ENCODE measurements at places on chromosomes 12 and 14.

- DNase-seq = no peak
These were observed 14.2 kb downstream of the SEL1L start for GRCh38 chr14:81519200-81520011.

- DNase-seq = no peak
These were observed 6.1 kb downstream of the KMT2D start for GRCh38 chr12:49054524-49054923.

DNA sequence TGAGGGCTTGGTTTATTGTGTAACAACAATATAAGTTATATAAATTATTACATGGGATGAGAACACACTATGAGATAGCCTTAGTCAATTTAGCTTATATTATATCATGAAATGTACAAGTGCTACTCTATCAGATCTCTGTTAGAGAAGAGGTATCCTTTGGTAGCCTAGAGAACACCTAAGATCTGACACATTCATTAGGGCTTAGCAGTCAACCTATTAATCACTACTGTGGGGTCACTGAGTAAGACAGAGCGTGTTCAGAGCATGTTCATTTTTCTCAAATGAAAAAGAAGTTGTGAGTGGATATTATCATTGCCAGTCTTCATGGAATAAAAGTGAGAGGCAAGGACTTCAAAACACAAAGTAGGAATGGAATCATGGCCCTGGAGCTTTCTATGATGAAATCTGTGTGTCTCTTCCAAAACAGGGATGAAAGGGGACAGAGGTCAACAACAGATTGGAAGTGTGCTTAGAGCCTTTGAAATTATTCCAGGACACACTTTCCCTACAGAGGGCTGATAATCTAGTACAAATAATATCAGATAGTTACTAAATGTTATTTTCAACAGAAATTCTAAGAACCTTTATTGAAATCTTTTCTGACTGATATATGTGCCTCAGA lies 114.3 kb downstream of the SLC16A7 start:
- DNase-seq = no peak

- no peak for DNase-seq
These were observed 4.6 kb downstream of the ZNF384 start for GRCh38 chr12:6684609-6685008.

DNA sequence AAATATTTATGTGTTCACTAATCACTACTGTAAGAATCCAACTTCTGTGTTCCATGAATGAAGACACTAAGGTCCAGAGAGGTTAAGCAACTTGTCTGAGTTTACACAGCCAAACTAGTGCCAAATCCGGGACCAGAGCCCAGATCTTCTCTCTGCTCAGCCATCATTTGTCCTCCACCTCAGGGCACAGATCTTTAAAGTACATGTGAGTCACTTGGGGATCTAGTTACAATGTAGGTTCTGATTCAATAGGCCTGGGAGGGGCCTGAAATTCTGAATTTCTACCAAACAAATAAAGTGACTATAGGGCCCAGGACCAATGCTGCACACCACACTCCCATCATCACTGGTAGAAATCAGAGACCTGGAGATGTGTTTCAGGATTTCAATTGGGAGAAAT lies 162.9 kb downstream of the GXYLT1 start:
- no peak for DNase-seq

DNA sequence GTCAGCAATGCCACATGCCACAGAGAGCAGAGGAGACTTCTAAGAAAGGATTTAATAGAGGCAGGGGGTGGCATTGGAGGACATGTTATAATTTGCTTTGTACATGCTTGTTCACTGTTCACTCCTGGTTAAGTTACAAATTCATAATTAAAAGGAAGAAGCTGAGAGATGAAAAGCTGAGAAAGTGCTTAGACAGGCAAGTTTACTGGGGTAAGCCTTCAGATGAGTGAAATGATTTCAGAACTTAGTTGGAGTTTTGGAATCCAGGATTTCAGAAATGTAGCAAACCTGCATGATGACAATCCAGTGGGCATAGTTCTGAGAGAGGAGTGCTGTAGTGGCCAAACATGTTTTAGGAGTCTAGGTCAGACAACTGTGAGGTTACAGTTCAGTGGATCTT lies 67.3 kb upstream of the FBXO33 start:
- no peak for DNase-seq

DNA sequence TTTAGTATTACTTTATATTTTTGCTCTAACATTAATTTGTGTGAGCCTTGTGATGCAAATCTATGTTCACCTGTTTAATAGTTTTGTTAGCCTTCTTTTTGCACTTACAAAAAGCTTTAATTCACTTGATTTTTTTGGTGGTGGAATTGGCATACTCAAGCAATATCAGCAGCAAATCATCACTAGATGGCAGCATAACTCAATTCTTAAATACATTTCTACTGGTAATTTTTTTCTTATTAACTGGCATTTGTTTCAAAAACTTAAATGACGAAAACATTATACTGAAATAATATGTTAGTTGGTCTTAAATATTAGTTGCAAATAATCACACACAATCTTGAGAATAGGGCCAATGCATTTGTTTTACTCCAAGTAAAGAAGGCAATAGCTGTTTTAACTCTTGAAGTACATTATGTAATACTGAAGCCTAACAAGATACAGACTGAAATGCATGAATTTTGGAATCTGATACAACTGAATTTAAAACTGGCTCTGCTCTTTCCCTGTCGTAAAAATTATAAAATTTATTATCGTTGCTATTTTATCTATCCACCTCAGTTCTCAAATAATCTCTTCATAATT lies 151.5 kb downstream of the ATXN7L3B start:
- peak; percentile 2 for DNase-seq

DNA sequence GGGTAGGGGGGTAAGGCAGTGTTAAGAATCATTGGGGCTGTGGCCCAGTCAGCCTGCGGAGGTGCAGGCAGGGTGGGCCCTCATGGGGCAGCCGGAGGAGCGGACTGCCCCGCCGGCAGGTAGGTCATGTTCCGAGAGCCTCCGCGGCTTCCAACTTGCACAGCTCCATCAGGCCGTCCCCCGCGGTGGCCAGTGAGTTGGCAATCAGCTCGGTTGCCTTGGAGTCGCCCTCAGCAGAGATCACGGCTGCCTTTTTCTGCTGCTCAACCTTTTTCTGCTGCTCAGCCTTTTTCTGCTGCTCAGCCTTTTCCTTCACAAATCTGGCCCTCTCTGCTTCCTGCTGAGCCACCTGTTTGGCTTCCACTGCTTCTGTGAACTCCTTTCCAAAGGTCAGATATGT lies 41.1 kb upstream of the CSRNP2 start:
- no peak for DNase-seq

- DNase-seq = peak; percentile 28
These were observed 167.5 kb downstream of the PPM1H start for GRCh38 chr12:62767496-62767895.

GRCh38 chr12:80936642-80937390 lies 918 bp downstream of the LIN7A start:
- DNase-seq = peak; percentile 23

DNA sequence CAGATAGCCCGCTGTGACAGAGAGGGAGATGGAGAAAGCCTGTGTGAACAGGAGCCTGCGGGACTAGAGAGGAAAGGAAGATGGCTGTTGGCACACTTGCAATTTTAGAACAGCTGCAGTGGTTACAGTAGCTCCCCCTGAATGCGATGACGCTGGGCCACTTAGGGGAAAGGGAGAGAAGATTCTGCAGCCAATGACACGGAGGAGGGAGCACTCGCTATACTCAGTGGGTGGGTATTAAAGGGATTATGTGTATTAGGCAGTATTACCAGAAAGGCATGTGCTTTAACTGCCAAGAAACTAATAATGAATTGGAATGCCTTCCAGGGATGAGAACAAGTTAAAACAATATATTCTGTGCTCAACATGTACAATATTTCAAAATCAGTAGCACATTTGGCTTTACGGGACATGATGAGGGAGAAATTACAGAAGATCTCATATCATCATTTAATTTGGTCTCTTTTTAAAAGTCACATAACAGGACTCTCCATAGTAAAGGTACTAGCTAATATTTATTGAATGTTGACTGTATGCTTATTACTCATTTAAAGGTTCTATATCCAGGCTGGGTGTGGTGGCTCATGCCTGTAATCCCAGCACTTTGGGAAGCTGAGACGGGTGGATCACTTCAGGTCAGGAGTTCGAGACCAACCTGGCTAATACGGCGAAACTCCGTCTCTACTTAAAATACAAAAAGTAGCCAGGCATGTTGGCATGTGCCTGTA lies 35.9 kb upstream of the FOS start:
- no peak for DNase-seq

DNA sequence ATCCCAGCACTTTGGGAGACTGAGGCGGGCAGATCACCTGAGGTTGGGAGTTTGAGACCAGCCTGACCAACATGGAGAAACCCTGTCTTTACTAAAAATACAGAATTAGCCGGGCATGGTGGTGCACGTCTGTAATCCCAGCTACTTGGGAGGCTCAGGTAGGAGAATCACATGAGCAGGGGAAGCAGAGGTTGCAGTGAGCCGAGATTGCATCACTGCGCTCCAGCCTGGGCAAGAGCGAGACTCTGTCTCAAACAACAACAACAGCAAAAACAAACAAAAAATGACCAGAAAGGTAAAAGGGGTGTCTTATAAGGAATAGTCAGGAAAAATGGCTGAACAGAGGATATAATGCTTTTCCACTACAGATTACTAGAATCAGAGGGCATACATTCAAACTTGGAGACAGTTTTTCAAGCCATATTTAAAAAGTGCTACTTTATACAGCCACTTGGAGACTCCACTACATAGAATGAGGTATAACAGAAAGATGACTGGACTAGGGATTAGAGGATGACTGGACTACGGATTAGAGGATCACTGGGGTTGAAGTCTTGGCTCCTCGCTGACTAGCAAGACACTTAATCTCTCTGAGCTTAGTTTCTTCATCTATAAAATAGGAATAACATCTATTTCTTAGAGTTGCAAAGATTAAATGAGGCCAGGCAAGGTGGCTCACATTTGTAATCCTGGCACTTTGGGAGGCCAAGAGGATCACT lies 4.9 kb upstream of the CS start:
- no peak for DNase-seq

- DNase-seq = no peak
These were observed 32.7 kb upstream of the GLIPR1 start for GRCh38 chr12:75447691-75448393.

DNA sequence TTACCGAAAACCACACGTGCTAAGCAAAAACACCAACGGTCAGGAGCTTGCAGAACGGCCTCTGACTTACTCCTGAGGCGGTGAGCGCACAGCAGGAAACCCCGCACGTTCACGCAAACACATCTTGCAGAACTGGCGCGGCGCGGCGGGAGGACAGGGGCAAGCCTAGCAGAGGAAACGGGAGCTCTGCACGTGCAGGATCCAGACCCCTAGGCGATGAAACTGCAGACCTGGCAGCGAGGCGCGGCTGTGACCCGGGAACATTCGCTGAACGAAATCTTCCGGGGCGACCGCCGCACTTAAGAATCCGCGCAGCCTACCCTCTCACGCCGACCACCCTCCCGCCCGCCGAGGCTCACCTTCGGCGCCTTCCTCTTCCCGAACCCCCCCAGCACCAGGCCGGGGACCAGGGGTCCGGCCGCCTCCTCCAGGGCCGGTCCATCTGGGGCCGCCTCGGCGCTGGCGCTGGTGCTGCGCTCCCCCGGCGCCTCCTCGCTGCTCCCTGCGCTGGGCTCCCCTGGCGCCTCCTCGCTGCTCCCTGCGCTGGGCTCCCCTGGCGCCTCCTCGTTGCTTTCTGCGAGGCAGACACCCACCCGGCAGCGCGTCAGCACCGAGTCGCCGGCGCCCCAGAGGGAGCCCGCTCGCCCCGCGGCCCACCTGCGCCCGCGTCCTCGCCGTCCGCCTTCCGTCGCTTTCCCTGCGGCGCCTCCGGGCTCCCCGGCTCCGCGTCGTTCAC lies 615 bp downstream of the DDX51 start:
- no peak for DNase-seq

GRCh38 chr12:68416826-68417225 lies 84.7 kb upstream of the MDM1 start:
- DNase-seq = no peak

DNA sequence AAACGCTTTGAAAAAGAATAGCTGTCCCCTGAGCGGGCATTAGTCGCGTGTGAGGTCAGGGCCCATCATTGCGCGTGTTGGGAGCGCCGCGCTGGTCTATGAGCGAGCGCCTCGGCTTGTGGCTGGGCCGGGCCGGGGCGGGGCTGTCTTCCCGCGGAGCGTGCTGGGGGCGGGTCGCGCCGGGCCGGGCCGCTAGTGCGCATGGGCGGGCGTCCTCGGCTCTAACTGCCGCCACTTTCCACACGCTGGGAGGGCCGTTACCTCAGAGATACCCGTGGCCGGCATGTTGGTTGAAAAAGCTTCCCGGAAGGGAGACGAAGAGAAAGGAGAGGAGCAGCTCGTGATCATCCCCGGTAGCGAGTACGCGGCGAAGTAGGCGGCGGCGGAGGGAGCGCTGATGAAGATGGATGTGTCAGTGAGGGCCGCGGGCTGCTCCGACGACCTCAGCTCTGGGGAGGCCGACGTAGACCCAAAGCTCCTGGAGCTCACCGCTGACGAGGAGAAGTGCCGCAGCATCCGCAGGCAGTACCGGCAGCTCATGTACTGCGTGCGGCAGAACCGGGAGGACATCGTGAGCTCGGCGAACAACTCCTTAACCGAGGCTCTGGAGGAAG lies at the start of gene EID3:
Gene EID3 (plus strand): TSS at position 202 of the 614 bp plus-strand sequence. CDS start 196 bp downstream, at position 398.
- peak; percentile 77 for DNase-seq

- no peak for DNase-seq
These were observed 39.6 kb downstream of the GUCY2C start for GRCh38 chr12:14656846-14657245.

DNA sequence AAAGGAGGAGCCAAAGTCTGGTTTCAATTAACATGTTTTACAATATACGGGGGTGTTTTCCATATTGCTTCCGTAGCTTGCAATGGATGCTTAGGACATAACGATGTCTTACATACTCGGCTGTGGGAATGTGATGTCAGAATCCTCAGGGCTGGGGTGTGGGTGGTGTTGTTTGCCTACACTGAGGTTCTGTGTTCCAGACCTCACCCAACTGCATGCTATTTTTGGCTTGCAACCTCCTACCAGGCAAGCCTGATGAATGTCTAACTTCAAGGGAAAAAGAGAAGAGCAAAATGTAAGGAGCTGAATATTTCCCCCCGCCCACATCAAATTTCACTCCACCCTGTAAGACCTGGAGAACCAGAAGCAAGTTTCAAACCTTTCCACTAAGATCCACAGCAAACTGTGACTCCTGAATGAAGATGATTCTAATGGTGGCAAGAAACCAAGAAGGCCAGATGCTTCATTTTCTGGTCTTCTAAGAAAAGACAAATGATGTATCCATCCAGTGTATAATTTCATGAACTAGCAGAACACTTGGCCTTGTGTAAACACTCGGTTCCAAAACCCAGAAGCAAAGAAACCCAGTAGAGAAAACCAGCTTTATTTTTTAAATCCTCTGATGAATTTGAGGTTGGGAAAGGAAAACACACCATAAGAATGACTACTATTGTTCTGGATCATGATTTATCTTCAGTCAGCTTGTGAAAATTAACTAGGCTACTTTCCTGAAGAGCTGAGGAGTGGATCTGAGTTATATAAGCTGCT lies 227.9 kb downstream of the DACT1 start:
- DNase-seq = peak; percentile 11

DNA sequence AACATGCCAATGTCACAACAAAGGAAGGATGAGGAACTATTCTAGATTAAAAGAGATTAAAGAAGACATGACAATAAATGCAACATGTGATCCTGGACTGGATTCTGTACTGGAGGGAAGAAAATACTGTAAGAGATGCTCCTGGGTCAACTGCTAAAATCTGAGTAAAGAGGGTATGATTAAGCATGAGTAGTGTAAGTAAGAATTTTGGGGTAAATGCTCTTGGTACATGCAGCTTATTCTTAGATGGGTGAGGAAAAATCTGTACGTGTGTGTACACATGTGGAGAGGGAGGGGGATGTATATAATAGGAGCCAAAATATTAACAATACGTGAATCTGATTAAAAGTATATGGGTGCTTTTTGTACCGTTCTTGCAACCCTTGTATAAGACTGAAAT lies 66.0 kb downstream of the CDC42BPB start:
- no peak for DNase-seq
